ENCODE measurements at places on chromosomes 5 and 9. TPM values are rescaled to one million over a fixed set of nuclear protein-coding genes. Genes with fewer than 3 reads are reported as not detected.

Gene SIT1
- polyA plus RNA-seq: not detected

Gene ADAMTS6
- polyA plus RNA-seq: 0.84 TPM

Gene KCNV2
- polyA plus RNA-seq: 0.20 TPM

Gene ZDHHC11
- 11.1 TPM for polyA plus RNA-seq

Gene SMARCA2
- 149 TPM for polyA plus RNA-seq

Gene HMGCS1
- polyA plus RNA-seq: 39.5 TPM

Gene MYO10
- polyA plus RNA-seq: 18.0 TPM

Gene AFF4
- 40.7 TPM for polyA plus RNA-seq

Gene SLC6A3
- not detected for polyA plus RNA-seq

Gene NSMF
- polyA plus RNA-seq: 22.2 TPM

Gene GPR151
- not detected for polyA plus RNA-seq

Gene UTP15
- polyA plus RNA-seq: 11.3 TPM
